ENCODE measurements at places on chromosomes 7 and 10. TPM values are rescaled to one million over a fixed set of nuclear protein-coding genes. Genes with fewer than 3 reads are reported as not detected.

GRCh38 chr10:70267161-70267933, 16.5 kb downstream of the NPFFR1 start:
- H3K27me3 ChIP-seq, result no peaks in the 10 kb centered on the region
- no peak overlapping the region for H3K4me3 ChIP-seq
- DNase-seq, result no peak
- H3K27ac ChIP-seq, result no peak overlapping the region
- H3K4me1 ChIP-seq, result no peaks in the 10 kb centered on the region
- no peaks in the 10 kb centered on the region for H3K36me3 ChIP-seq

DNA sequence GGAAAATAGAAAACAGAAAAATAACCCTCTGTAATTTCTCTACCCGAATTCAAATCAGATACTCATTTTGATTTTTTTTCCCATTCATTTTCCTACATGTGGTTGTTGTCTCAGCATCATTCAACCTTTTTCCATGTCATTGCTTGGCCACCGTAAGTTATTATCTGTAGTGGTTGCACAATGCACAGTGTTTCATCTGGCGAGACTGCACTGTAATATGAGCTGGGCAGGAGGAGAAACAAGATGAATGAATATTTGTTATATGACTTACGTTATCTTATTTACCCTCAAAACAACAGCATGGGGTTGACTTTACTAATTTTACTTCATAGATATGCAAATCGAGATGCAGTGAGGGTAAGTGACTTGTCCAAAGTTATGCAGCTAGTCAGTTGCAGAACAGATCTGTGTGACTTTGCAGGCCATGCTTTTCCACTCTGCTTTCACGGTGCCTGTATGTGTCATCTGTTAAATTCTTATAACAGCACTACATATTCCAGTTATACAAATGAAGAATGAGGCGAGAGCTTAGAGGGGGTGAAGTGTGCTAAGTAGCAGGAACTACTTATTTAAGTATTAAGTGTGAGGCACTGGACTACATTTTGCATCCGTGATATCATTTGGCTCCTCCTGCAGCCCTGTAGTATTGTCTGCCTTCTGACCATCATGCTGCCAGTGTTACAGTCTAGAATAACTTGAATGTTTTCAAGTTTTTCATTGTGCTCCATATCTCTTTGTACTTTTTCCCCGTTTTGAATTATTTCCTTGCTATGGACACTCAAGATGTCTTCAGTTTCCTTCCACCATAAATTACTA, 56.7 kb downstream of the ZMYND11 start:
- H3K27me3 ChIP-seq, result no peaks in the 10 kb centered on the region
- H3K27ac ChIP-seq, result no peak overlapping the region
- no peaks in the 10 kb centered on the region for H3K4me1 ChIP-seq
- no peak for DNase-seq
- no peak overlapping the region for H3K4me3 ChIP-seq
- no peaks in the 10 kb centered on the region for H3K36me3 ChIP-seq

GRCh38 chr10:77501152-77501845, 136.3 kb downstream of the KCNMA1 start:
- no peaks in the 10 kb centered on the region for H3K27me3 ChIP-seq
- no peak overlapping the region for H3K27ac ChIP-seq
- no peak overlapping the region for H3K4me3 ChIP-seq
- no peaks in the 10 kb centered on the region for H3K4me1 ChIP-seq
- H3K36me3 ChIP-seq, result no peaks in the 10 kb centered on the region

BAIAP2L1 gene
- 22.9 TPM for total RNA-seq

PIP gene
- not detected for total RNA-seq

Data from upper lobe of right lung (tissue), 1 donor.